ENCODE measurements at places on chromosomes 3 and 15.

DNA sequence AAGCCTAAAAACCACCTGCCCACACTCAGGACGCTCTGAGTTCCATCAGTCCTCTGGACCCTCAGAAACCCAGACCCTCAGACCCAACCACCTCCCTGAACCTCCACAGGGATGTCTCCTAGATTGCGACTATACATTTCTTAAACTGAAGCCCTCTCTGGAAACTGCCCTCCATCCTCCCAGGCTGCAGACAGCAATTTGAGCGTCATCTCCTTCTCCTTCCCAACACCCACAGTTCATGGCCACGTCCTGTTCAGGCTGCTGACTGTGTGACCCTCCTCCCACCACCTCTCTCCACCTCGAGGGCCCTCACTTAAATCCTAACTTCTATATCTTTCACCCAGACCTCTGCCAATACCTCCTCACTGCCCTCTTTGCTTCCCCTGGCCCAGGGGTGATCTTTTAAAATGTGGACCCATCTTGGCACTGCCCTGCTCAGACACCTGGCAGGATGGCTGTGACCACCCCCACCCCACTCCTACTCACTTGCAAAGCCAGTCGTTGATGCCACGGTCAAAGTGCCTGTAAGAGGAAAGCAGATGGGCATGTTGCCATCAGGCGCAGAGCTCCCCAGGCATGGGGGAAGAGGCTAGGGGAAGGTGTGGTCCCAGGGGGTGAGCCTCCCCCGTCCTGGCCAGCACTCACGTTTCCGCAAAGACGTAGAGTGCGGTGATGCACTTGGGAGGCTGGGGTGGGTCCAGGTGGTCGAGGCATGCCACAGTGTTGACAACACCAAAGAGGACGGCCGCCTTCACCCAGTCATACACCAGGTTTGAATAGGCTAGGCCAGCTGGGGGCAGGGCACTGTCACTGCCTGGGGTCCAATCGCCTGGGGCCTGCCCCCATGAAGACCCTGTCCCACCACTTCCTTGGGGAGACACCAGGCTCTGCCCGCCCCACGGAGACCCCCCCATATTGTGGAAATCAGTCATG, 6.0 kb downstream of the HHATL start:
- no peak for DNase-seq

- DNase-seq, result no peak
Measured at GRCh38 chr3:168812234-168812633, 716.5 kb upstream of the GOLIM4 start.

- DNase-seq, result no peak
Measured at GRCh38 chr3:3665546-3665945, 133.7 kb upstream of the LRRN1 start.

GRCh38 chr3:39445927-39446326, 21.6 kb upstream of the MOBP start:
- DNase-seq, result no peak

DNA sequence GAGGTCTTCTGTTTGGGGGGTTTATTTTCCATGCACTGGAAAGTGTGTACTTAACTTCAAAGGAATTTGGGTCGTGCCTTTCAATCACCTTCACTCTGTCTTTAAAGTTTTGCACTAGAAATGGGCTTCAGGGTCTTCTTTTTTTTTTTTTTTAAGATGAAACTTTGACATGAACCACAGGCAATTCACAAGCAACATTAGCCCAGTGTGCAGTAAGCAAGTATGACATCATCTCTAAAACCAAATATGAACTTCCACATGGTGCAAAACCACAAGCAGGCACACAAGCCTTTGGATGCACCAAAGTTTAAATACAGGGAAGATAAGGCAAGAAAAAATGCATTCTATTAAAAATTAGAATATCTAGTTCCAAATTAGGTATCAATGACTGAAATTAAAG, 381.9 kb downstream of the ERC2 start:
- DNase-seq, result no peak

- peak; percentile 4 for DNase-seq
Measured at GRCh38 chr3:183576487-183577107, 21.1 kb upstream of the KLHL6 start.

- peak; percentile 72 for DNase-seq
Measured at GRCh38 chr15:96053031-96053780, 277.3 kb upstream of the NR2F2 start.

DNA sequence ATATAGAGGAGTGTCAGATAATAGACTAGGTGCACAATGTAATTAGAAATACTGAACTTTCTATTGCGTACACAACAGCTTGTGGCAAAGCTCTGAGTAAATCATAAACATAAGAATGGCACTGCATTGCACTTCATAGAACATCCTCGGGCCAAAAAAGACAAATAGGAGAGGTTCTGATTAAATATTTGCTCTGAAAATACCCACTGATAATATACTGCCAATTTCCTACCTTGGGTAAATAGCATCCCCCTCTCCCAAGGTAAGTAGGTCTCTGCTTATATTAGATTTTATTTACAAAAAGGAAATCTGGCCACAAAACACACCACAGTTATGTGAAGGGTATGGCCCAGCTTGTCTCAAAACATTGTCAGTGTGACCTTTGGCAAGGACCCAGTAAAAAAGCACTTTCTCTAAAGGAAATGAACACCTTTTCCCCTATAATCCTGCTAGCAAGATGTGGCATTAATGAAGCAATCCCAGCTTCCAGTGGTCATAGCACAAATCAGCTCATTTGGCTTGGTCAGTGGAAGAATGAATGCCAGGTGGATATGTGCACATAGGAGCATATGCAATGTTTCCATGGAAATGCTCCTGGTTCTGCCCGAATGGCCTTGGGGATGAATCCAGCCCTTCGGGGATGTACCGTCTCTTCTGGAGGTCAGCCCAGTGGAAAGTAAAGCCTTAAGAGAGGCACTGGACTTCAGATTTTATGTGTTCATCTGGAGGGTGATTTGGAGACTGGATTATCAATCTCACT, 315.9 kb downstream of the LSAMP start:
- DNase-seq, result peak; percentile 84

GRCh38 chr3:60501314-60501713, 749.9 kb downstream of the FHIT start:
- no peak for DNase-seq

Data from NCI-H2029 treated with DMSO at 0.1 percent for 48 hours (cell line).